ENCODE measurements at places on chromosomes 13 and 19. TPM values are rescaled to one million over a fixed set of nuclear protein-coding genes. Genes with fewer than 3 reads are reported as not detected.

- no peak for DNase-seq
Measured at GRCh38 chr13:43783820-43784219, 3.0 kb downstream of the ENOX1 start.

DNA sequence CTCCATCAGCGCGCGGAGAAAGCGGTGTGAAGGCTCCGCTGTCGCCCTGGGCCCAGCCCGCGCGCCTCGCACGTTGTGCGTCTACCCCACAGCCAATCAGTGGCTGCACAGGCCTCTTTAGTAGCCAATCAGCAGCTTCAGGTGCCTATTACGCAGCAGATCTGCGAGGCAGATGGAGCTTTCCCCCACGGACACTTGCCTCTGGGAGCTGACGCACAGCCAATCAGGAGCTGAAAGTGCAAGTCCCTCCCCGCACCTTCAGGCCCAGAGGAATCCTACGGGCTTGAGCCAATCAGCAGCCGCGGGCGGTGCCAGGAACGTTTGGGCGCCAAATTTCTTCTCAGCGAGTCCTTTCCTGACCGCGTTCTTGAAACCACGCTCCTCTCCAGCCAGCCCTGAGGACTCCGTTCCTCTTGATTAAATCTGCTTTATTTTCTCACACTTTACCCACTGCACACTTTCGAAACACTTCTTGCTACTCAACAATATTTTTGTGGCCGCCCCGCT, 39.9 kb downstream of the SIGLEC7 start:
- no peak for DNase-seq

DNA sequence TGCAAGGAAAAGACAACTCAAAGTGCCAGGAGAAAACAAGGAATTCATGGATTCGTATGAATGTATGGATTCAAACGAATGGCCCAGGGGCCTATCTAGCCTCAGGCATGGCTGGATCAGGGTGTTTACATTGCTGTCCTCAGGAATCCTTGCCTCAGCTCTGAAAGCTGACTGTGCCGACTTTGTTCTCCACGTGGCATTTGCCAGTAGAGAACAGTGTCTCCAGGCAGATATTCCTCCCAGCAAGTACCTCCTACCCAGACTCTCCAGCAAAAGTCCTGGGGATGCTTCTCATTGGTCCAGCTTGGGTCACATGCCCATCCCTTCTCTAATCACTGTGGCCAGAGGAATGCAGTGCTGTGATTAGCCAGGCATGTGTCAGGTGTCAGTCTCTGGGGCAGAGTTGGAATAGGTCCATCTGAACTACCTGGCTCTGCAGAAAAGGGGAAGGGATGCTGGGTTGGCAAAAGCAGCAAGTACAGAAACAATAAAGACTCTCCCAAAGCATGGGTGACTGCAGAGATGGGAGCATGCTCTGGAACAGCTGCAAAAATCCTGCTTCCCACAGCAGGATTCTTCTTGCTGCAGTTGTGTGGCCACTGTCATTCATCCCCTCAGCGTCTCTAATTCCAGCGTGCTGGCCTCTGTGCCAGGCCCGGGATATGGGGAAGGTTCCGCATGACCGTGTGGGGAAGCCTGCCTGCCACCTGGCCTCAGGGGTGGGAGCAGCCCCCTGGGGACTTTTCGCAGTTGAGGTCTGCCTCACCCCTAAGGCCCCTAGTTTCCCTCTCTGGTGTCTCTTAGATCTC, 30.0 kb downstream of the CCNE1 start:
- no peak for DNase-seq

Gene KL
- 1.8 TPM for total RNA-seq

Gene C3
- total RNA-seq = 486 TPM

- no peak for DNase-seq
Measured at GRCh38 chr13:103022336-103022735, 43.9 kb downstream of the SLC10A2 start.

DNA sequence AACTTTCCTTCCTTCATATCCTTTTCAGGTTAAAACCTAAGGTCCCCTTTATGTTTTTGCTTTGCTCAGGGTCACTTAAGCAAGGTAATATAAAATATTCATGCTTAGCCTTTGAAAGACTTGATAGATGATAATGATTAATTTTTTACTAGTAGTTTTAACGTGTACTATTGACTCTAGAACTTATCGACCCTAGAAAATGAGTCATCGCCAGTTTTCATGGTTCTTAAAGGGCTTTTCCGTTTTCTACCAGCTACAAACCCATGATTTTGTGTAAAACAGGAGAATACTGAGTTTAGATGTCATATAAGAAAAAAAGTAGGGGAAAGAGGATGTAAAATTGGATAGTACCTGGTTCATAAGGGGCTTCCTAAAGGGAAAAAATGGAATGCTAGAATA, 75.7 kb downstream of the DHRS12 start:
- DNase-seq = no peak

GRCh38 chr13:110344320-110344719, 37.2 kb downstream of the COL4A2 start:
- DNase-seq = no peak

Gene MAST1
- 0.83 TPM for total RNA-seq

Gene CGB5
- not detected for total RNA-seq

Gene NLRP12
- total RNA-seq = 0.20 TPM

DNA sequence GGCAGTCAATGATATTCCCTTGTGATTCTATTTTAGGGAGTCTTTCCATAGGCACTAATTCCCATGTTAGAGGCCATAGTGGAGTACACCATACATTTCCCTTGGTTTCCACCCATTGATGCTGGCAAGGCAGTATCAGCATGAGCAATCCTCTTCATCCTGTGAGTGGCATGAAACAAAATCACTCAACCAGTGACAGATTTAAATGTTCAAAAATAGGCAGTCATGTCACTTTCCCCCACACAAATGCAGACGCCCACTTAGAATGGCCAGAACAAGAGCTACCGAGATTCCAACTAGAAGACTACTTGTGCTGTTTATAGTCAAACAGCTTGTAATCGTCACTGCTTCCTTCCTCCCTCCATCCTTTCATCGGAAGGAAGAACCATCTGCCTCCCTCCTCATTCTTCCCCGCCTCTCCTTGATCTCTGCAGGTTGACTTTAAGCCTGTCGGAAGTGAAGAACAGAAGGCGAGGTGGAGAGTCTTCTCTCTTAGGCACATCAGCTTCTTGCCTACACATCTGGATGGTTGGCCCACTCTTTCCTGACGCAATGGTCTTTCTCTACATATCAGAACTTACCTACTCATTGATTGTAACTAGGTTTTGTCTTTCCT, 22.6 kb downstream of the RASL11A start:
- no peak for DNase-seq
